ENCODE measurements at places on chromosomes 11 and 22.

GRCh38 chr11:46607516-46607915 is 9.5 kb downstream of the HARBI1 start:
- DNase-seq = no peak

DNA sequence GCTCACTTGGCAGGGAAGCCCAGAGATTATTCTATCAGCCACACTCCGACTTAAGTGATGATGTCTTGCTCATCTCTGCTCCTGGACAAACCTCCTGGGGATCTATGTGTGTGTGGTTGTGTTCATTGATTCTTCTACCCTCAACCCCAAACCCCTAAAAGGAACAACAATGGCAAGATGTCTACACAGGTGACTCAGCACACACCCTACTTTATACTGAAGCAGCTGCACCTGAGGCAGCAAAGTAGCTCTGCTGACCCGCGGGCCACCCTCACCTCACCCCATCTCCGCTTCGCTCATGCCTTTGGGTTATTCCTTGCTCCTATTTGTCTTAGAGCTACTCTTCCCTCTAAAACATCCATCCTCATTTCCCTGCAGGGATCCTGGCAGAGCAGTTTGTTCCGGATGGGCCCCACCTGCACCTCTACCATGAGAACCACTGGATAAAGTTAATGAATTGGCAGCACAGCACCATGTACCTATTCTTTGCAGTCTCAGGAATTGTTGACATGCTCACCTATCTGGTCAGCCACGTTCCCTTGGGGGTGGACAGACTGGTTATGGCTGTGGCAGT is 38.7 kb downstream of the TMEM45B start:
- DNase-seq = no peak

- DNase-seq = no peak
Observed at GRCh38 chr11:29343465-29344333, 673.1 kb downstream of the KCNA4 start.

DNA sequence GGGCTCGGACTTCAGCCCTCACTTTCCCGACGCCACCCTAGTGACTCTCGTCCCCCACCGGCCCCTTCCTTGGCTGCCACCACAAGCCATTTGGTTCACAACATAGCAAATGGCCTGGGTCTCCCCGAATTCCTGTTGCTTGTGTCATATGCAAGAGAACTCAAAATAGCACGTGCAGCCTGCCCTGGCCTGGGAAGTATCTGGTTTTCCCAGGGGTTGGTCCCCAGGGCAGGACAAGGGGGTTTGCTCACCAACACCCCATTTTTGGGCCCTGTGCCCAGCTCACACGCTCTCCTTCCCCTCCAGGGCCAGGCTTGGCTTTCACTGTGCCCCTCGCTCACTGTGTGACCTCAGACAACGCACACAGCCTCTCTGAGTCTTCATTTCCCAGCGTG is 12.8 kb upstream of the TPCN2 start:
- no peak for DNase-seq

- no peak for DNase-seq
Observed at GRCh38 chr11:117417856-117418255, 90.2 kb downstream of the CEP164 start.

Data from effector memory CD8-positive, alpha-beta T cell (primary cell).